ENCODE measurements at places on chromosomes 1 and 21.

DNA sequence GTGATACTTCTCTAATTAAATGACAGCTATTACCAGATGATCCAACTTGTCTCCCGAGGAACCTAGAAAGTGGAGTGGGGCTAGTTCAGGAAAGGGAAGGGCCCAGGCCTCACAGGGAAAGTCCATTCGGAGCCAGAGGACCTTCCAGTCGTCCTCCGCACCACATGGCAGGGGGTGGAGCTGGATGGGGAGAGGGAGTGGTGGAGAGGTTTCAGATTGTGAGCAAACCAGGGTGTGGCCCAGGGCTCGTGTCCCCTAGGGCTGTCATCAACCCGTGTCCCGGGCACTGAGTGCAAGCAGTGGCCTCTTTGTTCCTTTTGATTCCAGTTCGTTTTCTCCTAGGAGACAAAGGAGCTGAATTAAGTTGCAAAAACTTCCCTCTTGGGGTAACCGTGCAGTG lies 114.9 kb downstream of the HUNK start:
- DNase-seq = no peak

DNA sequence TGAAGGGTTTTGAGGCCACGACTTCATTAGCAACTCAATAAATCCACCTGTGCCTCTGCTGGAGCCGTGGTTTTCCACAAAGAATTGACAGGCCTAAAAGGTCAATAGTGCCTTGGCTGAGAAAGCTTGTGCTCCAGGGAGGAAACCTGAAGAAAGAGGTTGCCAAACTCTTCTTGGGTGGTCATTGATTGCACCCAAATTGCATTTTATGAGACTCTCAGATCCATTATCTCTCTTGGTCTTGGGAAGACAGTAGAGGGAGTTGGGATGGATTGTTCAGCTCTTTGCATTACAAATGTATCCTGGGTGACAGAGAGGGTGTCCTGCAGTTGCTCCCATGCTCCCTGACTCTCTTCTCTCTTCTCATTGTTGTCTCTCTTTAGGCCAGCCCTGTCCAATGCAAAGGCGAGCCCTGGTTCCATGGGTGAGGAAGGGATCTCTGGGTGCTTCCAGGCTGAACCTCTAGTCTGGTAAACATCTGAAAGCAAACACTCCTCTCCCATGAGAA lies 46.1 kb upstream of the HTR1D start:
- no peak for DNase-seq

DNA sequence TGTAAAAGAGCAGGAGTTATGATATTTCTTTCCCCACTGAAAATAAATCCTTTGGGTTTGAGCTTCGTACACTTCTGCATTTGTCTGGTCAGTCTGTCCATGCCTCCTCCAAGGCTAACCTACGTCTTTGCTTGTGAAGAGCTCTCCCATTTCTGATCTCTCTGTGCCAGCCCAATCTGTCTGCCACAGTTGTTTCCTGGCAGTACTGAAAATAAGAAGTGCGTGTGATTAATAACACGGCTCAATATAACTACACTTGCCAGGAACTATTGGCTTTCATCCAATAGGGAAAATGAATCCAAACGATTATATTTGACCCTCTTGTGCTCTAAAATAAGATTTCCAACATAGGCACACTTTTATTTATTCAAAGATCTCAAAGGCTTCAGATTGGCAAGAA lies 19.2 kb upstream of the COL24A1 start:
- no peak for DNase-seq

DNA sequence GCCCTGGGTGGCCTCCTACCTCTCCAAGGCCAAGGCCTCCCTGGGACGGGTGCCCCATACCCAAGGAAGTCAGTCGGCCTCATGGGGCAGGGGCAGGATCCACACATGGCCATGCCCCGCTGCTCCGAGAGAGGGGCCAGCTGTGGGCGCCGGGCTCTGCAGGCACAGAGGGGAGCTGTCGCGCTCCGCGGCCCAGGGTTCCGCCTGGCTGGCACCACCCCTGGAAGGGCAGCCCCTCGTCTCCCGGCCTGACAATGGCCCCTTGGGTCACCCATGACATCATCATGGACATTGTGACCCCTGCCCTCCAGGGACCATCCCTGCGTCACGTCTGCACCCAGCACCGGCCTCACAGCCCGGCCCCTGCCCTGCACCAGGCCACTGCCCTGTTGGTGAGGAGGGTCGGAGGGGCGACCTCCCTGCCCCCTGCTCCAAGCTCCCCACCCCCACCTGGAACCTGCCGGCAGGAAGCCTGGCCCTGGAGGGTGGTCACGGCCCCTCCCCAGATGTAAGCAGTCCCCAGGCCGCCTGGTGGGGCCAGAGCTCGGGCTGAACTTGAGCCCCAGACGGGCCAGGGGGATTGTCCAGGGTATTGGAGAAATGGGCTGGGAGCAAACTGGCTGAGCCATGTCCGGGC lies 5.8 kb downstream of the TTLL10 start:
- no peak for DNase-seq

DNA sequence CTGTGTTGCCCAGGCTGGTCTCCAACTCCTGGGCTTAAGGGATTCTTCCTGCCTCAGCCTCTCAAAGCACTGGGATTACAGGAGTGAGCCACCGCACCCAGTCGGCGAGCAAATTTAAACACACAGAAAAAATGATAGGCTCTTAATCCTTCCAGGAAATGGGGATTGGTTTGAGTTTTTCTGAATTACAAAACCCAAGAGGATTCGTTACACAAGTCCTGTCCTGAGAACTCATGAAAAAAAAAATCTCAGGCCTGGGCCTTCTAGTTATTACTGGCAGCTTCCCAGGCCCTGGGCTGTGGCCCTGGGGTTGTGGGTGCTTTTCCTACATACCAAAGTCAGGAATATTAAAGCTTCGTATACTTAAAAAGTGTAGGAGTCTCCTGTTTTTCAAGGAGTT lies 6.3 kb upstream of the IFNGR2 start:
- no peak for DNase-seq

Measured in NCI-H2081 treated with DMSO at 0.1 percent for 48 hours (cell line).